Esophagus muscularis mucosa (tissue), 4 donors: ENCODE measurements at places on chromosomes 7 and 10. TPM values are rescaled to one million over a fixed set of nuclear protein-coding genes. Genes with fewer than 3 reads are reported as not detected.

The CPA4 gene
- total RNA-seq = not detected

The SUN3 gene
- not detected for total RNA-seq

The SPDYE8 gene
- total RNA-seq = not detected

The NUTM2A gene
- total RNA-seq = 3.5 TPM

The OIT3 gene
- not detected for total RNA-seq

The ADAM22 gene
- 1.0 TPM for total RNA-seq
